ENCODE measurements at places on chromosomes 7 and 10.
A peak's percentile ranks its signal among the peaks of the same experiment; 100 is the strongest.

DNA sequence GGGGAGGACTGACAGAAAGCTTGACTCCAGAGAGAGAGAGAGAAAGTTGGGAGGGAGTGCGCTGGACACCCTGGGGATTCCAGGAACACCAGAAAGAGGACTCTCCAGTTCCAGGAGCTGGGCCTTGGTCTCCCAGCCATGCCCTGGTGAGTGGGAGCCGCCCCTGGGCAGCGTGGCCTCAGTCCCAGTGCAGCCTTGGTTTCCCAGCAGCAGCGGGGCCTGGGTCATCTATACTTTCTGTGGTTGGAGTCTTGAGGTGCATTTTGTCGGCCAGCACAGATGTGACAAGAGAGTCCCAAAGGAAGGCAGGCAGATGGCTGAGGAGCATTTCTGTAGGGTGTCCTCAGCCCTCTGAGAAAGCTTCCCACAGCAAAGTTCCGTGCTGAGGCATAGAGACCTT lies 334.7 kb upstream of the ZNF32 start:
- no peak for DNase-seq

- DNase-seq: no peak
These were observed 2.2 kb upstream of the GTF2I start for GRCh38 chr7:74655324-74655723.

DNA sequence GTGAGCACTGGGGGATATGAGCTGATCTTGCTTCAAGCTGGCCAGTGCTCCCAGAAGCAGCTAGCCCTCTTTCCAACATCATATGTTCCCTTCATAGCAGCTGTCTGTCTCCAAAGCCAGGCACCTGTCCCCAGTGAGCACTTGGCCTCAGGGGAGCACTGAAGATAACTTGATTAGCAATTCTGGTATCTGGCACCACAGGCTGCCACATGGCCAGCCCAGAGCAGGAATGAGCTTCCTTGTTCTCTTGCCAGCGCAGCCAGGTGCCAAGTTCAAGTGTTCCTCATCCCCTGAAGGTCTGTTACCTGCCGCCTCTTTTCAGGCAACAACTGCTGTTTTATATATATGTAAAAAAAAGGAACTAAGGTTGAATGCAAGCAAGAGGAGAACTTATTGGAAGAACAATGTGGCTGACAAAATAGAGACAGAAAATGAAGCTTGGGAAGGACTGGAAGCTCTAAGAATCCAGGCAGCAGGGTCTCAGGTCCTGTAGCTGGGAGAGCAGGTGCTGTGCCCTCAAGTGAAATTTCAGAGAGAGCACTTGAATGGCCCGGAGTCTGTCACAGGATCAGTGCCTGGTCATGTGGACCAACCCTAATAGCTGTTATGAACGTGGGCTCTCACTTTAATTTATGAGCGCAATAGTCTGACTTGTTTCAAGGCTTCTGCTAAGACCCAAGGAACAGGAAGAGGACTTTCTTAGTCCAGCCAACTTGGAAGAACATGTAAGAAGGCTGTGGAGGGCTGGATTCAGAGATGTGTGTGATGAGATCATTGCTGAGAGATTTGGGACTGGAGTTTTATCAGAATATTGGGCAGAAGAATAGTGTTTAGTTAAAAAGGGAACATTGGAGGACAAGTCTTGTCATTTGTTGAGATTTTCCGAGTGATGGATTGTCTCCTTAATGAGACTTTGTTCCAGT lies 267.2 kb downstream of the GLRX3 start:
- peak; percentile 66 for DNase-seq

GRCh38 chr7:134059921-134060320 lies 67.2 kb upstream of the LRGUK start:
- DNase-seq: no peak

- no peak for DNase-seq
These were observed 58.8 kb upstream of the MKLN1 start for GRCh38 chr7:131268906-131269305.

- DNase-seq: no peak
These were observed 4.2 kb downstream of the CYP26A1 start for GRCh38 chr10:93077860-93078337.
